ENCODE measurements at places on chromosomes 16 and 17. TPM values are rescaled to one million over a fixed set of nuclear protein-coding genes. Genes with fewer than 3 reads are reported as not detected.

DNA sequence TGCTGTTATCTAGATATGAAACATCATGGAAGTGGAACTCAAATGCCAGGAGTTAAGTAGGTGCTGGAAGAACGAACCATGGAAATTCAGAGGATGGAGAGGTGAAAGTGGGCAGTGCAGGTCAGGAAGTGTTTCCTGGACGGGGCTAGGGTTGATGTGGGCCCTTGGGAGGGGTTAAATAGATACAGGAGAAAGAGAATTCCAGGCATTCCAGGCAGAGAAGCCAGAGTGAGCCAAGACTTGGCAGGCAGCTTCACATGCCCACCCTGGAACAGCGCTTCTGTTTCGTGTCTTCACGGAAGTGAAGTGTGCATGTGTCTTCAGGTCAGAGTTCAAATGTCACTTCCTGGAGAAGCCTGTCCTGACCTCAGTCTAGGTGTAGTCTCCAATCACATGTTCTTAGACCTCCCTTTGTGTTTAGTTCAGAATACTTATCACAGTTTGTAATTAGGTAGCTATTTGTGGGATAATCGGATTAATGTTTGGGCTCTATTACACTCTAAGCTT is 41.3 kb downstream of the GP2 start:
- DNase-seq, result no peak

DNA sequence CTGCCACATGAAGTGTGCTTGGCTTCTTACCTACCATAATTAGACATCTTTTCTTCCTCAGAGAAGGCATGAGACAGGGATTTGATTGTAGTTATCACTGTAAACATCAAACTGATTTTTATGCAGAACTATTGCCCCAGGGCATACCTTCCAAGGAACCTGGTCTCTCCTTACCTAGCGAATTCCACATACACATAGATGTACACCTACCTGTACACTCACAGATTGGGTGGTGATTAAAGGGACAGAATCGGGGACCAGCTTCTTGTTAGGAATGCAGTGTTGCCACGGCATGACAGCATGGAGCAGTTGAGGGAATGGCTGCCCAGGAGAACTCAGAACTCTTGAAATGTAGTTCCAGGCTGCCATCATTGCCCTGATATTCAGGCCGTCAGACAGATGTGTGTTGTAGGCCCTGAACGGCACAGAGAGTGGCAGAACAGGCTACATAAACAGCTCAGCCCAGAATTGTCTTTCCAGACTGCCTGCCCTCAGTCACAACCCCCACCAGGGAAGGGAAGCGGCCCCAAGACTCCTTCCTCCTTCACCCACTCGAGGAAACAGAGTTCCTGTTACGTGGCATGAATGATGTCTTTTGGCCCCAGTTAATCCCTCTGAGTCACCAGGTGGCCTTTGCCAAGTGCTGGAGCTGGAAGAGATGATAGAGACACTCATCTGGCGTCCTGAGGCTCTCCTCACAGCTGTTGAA is 17.8 kb upstream of the NAGLU start:
- peak; percentile 96 for DNase-seq

The KRT25 gene
- total RNA-seq, result not detected

GRCh38 chr16:72876221-72876620 is 171.7 kb downstream of the ZFHX3 start:
- peak; percentile 62 for DNase-seq

The KCNJ12 gene
- 3.6 TPM for total RNA-seq

The TPSD1 gene
- total RNA-seq, result not detected

- peak; percentile 29 for DNase-seq
Measured at GRCh38 chr16:3509470-3509928, 8.7 kb downstream of the CLUAP1 start.

GRCh38 chr17:48373130-48373830 is 56.7 kb downstream of the SKAP1 start:
- no peak for DNase-seq

GRCh38 chr16:50676684-50677225 is 4.4 kb downstream of the SNX20 start:
- no peak for DNase-seq

The PRR35 gene
- total RNA-seq, result not detected

DNA sequence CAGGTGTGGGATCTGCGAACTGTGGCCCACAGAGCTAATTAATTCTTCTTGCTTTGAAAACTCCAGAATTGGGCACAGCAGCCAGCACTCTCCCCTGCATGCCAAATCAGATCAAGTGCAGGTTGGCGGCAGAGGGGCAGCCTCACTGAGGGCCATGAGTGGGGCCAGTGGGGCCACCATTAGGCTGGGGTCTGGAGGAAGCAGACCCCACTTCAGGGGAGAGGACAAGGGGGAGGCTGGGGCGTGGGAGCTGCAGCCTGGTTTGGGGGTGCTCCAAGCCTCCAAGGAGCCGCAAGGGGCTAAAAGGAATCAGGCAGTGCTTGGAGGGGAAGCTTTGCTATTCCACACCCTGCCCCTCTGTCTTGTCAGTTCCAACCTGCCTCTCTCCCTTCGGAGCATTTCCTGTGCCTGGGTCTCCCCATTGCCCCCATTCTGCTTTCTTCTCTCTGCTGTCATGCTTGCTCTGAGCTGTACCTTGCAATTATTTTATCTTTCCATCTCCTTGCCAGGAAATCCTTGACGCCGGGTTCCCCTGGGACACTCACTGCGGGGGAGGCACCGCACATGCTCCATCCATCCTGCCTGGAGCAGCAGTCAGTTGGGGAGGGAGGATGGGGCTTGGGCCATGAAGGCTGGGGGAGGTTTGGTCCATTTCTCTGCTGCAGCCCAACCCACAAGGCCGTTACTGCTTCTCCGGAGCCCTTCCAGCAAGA is 3.3 kb upstream of the ABCC3 start:
- DNase-seq, result no peak

- DNase-seq, result no peak
Measured at GRCh38 chr17:9294661-9295210, 273.4 kb downstream of the NTN1 start.

DNA sequence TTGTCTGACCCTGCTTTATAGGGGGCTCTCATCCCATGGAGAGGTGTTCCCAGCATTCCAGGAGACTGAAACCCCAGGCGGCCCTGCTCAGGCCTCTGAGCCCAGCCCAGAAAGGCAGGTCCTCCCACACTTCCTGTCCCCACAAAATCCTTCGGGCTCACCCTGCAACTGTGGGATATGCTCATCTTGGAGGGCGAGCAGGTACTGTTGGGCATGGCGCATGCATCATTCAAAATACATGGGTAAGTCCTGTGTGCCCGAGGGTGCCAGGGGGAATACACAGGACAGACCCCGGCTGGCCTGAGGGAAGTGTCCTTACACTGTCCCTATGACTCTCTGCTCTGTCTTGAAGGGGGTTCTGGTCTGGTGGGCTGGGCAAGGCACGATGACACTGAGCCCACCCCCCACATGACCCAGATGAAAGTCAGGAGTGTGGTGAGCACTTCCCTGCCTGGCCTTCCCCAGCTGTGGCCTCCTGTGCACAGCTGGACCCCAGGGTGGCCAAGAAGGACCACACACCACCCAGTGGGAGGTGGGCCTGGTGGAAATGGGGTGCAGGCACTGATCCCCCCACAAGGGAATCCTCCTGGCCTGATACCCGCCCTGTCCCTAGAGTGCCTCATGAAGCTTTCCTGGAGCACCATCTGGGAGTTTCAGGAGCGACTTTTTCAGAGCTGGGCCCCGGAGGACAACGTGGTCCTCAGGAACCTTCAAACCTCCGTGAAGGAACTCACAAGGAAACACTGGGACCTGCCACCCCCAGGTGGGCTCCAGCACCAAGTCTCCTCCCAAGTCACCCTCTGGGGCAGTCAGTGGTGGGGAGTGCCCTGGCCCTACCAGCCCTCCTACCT is 46.7 kb downstream of the USP22 start:
- no peak for DNase-seq

GRCh38 chr17:4357030-4357628 is 9.3 kb downstream of the UBE2G1 start:
- no peak for DNase-seq

- no peak for DNase-seq
Measured at GRCh38 chr17:13476720-13477119, 125.0 kb downstream of the HS3ST3A1 start.
